ENCODE measurements at places on chromosomes 6 and 20. TPM values are rescaled to one million over a fixed set of nuclear protein-coding genes. Genes with fewer than 3 reads are reported as not detected.

The C4B gene
- total RNA-seq, result 6.3 TPM

The CST5 gene
- total RNA-seq, result not detected

The EYA4 gene
- total RNA-seq, result 0.79 TPM

The RAET1L gene
- total RNA-seq, result 0.22 TPM

The BFSP1 gene
- 7.5 TPM for total RNA-seq

The TREML2 gene
- not detected for total RNA-seq

The OXT gene
- not detected for total RNA-seq

The TP53TG5 gene
- total RNA-seq, result not detected

The QKI gene
- 127 TPM for total RNA-seq

The LY6G5C gene
- total RNA-seq, result not detected

The NOX3 gene
- total RNA-seq, result not detected

The ZNF133 gene
- 14.9 TPM for total RNA-seq

The ADGRG6 gene
- 107 TPM for total RNA-seq

The TRIM15 gene
- total RNA-seq, result not detected

The CPNE5 gene
- not detected for total RNA-seq

The ROMO1 gene
- total RNA-seq, result 264 TPM

The DDX43 gene
- total RNA-seq, result 1.6 TPM

The OTOR gene
- total RNA-seq, result not detected

The BEND3 gene
- total RNA-seq, result 4.7 TPM

The B3GALT4 gene
- 29.3 TPM for total RNA-seq

The SLC17A3 gene
- not detected for total RNA-seq

The PLEKHG1 gene
- total RNA-seq, result 3.1 TPM

The SLC22A2 gene
- total RNA-seq, result 0.11 TPM

The DBNDD2 gene
- 5.5 TPM for total RNA-seq
